ENCODE measurements at places on chromosomes 7 and 10.

- no peak for DNase-seq
These were observed 529 bp downstream of the ZNF853 start for GRCh38 chr7:6615723-6616555.

- no peak for DNase-seq
These were observed 279.7 kb upstream of the RNF32 start for GRCh38 chr7:156360835-156361234.

GRCh38 chr7:3120513-3120912 lies 76.8 kb upstream of the CARD11 start:
- no peak for DNase-seq

DNA sequence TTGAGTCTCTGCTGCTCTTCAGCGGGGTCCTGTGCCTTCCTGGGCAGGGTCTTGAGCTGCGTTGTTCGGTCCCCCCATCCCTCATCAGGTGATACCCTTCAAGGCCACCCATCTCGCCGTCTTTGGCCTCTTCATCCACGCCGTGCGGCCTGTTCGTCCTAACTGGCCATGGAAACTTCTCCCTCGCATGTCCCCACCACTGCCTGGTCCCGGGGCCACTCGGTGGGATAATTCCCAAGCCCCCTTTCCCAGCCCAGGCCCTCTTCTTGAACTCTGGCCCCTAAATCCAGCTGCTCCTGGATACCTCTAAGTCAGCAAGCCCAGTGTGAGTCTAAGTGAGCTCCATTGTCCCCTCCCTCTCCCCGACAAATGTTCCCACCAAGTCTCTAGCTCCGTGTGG lies 74.5 kb downstream of the CAMK1D start:
- no peak for DNase-seq

DNA sequence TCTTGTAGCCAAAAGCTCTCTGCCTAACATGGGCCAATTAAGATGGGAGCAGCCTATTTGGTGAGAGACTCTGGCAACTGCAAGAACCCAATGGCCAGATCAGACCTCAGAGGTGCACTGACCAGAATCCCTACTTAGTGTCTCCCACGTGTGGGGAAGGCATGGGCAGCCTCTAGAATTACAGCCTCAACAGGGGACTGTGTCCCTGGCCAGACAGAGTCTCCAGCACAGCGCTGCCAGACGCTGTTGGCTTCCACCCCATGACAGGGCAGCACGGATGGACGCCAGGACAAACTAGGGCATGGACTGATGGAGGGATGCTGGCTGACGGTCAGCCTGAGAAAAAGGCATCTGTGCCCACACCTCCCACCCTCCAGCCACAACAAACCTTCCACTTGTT lies 729.3 kb upstream of the AUTS2 start:
- no peak for DNase-seq

GRCh38 chr10:131778385-131778784 lies 122.4 kb upstream of the PPP2R2D start:
- no peak for DNase-seq

GRCh38 chr10:69948261-69948660 lies 104.4 kb upstream of the MACROH2A2 start:
- no peak for DNase-seq

GRCh38 chr7:139613971-139614411 lies 90.5 kb downstream of the CLEC2L start:
- no peak for DNase-seq

- no peak for DNase-seq
These were observed 3.0 kb upstream of the MINDY3 start for GRCh38 chr10:15863323-15863722.

DNA sequence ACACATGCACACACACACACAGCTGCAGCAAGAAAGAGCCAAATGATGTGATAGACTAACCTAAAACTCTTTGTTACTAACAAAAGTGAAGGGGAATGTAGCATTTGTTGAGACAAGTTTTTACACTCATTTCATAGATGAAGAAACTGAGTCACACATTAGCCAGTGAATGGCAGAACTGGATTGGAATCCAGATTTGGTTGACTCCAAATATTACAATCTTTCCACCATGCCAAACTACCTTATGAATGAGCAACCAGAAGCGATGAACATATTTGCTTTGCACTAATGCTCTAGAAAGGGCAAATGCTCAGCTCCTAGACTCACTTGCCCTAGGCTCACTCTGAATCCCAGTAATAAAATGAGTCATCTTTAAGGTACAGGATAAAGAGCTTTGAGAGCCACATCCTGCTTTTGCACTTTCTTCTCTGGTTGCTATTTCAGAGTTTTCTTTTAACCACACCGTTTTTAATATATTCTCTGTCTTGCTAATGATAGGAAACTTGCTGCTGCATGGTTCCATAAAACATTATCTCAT lies 111.9 kb downstream of the GPAM start:
- no peak for DNase-seq

DNA sequence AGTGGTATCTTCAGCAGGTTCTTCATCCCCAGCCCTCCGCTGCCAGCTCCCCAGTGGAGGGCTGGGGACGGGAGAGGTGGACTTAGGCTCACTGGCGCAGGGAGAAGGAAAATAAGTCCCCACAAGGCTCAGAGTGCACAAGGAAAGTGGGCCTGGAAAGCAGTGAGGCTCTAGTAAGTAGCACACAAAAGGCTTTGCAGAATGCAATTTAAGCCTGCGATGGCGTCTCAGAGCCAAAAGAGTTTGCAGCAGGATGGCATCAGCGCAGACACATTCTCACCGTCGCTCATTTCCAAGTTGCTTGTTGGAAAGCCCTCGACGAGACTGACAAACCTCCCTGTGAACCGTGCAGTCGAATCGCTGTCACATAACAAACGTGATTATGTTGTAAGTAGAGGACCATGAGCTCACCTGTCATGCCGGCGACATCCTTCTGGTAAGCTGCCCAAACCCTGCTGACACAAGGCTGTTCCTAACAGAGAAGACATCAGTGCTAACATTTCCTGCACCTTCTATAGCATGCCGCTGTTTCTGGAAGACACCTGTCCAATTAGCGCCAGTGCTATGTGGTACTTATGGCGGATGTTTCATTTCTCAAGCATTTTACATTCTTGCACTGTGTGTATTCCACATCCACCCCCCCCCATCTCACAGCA lies 98.3 kb upstream of the NPVF start:
- no peak for DNase-seq

- no peak for DNase-seq
These were observed 516.9 kb downstream of the REEP3 start for GRCh38 chr10:64038107-64038506.

- no peak for DNase-seq
These were observed 13.3 kb downstream of the SORBS1 start for GRCh38 chr10:95547791-95548435.

- DNase-seq, result no peak
These were observed 201.9 kb downstream of the BMPER start for GRCh38 chr7:34107276-34107675.

GRCh38 chr7:64999165-65000004 lies 7.1 kb downstream of the ERV3-1 start:
- no peak for DNase-seq

GRCh38 chr10:95242581-95243317 lies 48.1 kb downstream of the PDLIM1 start:
- no peak for DNase-seq

DNA sequence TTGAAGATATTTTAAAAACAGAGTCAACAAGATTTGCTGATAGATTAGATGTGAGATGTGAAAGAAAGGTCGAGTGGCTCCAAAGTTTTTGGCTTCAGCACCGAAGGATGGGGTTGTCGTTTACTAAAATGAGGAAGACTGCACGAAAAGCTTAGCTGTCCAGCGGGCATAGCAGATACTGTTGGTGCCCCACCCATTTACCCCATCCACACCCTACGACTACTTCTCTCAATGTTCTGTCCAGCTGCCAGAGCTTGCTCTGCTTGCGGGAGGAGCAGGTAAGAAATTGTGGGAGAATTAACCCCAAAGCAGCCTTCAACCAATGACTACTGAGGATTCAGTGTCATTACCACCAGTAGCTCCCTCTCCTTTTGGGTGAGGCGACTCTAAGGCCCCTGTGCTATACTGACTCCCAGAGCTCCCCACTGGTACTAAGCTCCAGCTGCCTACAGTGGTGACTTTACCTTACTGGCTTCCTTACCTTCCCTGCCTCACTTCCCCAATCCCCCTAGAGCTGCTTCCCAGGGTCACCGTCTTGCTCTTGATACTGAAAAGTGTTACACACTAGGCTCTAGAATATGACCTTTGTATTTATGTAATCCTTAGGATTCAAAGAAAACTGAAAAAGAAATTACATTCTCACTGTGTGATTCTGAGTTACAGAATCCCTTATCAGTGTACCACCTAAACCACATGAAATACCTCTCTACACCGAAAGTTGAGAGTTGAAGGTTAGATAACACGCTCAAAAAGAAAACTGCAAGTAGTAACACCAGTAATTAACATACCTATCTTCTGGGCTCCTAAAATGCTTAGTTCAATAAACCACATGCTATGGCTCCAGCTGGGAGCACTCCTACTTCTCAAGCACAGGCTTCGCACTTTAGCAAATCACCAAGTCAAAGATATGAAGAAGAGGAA lies 22.3 kb downstream of the CACUL1 start:
- DNase-seq, result no peak

GRCh38 chr7:53604201-53604600 lies 568.8 kb downstream of the POM121L12 start:
- DNase-seq, result no peak

DNA sequence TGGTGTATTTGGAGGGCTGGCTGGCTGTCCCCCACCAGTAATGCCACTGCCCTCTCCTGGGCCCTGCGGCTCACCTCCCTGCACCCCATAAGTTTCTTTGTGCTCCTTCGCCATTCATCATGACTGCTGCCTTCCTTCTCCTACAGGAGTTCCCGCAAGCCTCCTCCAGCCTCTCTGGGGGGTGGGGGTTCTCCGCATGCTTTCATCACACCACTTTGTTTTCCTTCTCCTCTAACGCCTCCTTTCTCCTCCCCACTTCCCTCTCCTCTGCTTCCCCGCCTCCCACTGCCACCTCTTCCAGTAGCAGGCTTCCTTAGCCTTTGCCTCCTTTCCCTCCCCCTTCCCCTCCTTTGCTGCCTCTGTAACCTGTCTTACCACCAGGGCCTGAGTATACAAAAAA lies 58.1 kb downstream of the PAX2 start:
- no peak for DNase-seq

DNA sequence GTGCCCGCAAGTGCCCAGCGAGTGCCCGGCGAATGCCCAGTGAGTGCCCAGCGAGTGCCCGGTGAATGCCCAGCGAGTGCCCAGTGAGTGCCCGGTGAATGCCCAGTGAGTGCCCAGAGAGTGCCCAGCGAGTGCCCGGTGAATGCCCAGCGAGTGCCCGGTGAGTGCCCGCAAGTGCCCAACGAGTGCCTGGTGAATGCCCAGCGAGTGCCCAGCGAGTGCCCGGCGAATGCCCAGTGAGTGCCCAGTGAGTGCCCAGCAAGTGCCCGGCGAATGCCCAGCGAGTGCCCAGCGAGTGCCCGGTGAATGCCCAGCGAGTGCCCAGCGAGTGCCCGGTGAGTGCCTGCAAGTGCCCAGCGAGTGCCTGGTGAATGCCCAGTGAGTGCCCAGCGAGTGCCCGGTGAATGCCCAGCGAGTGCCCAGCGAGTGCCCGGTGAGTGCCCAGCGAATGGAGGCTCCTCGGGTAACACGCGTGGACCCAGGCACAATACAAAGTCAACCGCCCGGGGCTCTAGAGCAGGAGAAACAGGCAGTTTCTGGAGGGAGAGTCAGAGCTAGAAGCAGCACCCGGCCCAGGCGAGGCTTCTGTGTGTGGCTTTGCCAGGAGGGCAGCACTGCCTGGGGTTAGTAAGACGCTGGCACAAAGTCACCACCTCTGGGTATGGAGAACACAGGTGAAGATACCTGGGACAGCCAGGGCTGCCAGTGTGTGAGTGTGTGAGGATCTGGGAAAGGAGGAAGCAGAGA lies 38.2 kb upstream of the CFAP46 start:
- no peak for DNase-seq

DNA sequence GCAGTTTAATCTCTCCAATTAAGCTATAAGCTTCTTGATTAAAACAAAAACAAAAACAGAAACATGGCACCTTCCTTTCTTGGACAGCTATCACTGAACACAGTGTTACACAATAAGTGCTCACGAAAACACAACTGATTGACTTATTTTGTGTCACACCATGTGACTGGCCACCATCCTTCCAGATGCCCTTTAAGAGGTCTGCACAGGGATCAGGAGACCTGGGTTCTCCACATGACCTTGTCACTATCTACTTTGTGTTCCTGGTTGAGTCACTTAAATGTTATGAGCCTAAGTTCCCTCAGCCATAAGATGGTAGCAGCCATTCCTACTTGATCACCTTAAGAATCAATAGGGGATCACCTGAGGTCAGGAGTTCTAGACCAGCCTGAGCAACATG lies 120.1 kb downstream of the HIPK2 start:
- DNase-seq, result no peak

DNA sequence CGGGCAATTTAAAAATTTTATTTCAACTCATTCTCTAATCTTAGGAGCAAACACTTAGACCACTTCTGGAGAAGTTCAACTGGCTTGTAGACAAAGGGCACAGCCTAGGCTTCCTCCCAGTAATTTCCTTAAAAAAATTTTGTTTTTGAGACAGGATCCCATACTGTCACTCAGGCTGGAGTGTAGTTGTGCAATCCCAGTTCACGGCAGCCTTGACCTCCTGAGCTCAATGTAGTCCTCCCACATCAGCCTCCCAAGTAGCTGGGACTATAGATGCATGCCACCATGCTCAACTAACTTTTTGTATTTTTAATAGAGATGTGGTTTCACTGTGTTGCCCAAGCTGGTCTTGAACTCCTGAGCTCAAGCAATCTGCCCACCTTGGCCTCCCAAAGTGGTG lies 38.4 kb downstream of the BAMBI start:
- DNase-seq, result no peak

- DNase-seq, result no peak
These were observed 621.3 kb downstream of the ANKRD7 start for GRCh38 chr7:118845791-118846190.

DNA sequence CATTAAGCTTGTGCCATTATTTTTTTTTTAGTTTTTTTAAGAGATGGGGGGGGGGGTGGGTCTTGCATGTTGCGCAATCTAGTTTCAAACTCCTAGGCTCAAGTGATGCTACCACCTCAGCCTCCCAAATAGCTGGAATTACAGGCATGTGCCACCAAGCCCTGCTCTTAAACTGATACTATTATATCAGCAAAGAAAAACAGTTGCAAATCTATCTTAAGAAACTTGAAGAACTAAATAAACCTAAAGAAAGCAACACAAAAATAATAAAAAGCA lies 47.5 kb downstream of the BRAF start:
- no peak for DNase-seq

GRCh38 chr10:110746254-110746826 lies 102.2 kb downstream of the RBM20 start:
- DNase-seq, result no peak
